Activated CD4-positive, CD25-positive, alpha-beta regulatory T cell treated with anti-CD3 and anti-CD28 coated beads, Interleukin-2, amount 50 U/mL, for 16 hours (primary cell): ENCODE measurements at places on chromosomes 11 and 22.

DNA sequence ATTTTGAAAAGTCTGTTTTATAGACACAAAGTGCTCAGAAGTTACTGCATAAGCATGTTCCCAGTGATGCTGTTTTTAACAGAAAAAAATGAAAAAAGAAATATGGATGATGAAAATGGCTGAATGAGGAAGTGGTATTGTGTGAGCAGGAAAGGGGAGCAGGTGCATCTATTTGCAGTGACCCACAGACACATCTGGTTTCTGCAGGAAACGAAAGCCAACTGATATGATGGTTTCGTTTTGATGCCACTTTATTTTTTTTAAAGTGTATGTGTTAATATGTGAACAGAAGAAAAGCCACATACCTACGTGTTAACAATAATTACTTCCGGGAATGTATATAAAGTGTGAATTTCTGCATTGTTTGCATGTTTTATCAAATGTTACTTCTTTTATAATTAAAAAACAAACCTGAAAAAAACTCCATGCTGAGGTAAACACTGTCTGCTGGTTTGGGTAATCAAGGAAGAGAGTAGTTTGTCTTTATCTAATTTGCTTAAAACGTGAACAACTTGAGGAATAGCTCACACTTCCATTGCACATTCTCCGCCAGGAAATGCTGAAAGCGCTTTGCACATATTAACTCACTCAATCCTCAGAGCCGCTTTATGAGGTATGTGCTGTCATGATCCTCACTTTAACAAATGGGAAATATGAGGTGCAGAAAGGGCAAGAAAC lies 1335.9 kb downstream of the TBC1D22A start:
- no peak for DNase-seq

GRCh38 chr11:33064033-33064825 lies 24.9 kb downstream of the TCP11L1 start:
- no peak for DNase-seq

DNA sequence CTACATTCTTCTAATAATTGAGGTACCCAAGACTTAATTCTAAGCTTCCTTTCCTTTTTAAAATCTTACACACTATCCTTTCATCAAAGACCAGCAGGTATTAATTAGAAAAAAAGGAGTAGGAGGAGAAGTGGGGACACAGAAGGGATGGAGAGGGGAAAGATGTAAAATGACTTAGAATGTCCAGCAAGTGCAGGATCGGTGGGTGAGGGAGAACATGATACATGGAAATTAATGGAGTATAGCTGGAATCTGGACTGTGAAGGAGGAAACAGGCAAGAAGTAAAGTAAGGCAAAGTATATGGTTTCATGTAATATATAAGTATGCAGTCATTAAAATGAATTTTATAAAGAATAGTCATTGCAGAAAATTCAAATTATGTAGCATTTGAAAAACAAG lies 63.7 kb upstream of the SC5D start:
- no peak for DNase-seq

- DNase-seq: peak; percentile 49
Observed at GRCh38 chr22:37051391-37052385, at the start of gene KCTD17. TSS of gene KCTD17 (plus strand) at chr22:37051742. CDS start at chr22:37051761, 19 bp downstream.

- DNase-seq: no peak
Observed at GRCh38 chr22:29313576-29314466, 1.7 kb downstream of the RASL10A start.

DNA sequence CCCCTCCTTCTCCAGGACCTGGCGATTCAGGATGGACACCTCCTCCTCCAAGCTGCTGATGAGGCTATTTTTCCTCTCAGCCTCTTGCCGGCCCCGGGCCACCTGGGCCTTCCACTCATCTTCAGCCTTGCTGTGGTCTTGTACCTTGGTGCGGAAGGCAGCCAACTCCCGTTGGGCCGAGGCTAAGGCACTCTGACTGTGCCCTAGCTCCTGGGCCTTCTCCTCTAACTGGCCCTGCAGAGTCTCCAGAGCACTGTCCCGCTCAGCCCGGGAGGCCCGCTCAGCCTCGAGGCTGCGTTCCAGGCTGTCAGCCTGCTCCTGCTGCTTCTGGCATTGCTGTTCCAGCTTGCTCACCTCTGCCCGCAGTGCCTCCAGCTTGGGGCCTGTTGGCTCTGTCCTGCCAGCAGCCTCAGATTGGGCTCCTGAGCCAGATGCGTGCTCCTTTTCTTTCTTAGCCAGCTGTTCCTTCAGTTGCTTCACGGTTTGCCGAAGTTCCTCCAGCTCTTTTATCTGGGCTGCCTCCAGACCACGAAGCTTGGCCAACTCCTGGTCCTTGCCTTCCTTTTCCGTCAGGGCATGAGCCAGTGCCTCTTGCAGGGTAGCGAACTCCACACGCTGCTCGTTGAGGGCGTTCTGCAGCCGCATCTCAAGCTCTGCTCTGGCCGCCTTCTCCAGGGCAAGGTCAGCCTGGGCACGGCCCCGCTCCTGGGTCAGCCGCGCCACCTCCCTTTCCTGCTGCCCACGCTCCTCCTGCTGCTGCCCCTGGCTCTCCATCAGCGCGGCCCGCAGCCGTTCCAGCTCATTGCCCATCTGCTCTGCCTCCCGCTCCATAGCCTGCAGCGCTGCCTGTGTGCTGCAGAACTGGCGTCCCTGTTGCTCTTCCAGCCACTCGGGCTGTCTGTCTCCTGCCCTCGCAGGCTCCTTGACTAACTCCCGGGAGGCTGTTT lies 15.3 kb downstream of the IL18BP start:
- DNase-seq: no peak

DNA sequence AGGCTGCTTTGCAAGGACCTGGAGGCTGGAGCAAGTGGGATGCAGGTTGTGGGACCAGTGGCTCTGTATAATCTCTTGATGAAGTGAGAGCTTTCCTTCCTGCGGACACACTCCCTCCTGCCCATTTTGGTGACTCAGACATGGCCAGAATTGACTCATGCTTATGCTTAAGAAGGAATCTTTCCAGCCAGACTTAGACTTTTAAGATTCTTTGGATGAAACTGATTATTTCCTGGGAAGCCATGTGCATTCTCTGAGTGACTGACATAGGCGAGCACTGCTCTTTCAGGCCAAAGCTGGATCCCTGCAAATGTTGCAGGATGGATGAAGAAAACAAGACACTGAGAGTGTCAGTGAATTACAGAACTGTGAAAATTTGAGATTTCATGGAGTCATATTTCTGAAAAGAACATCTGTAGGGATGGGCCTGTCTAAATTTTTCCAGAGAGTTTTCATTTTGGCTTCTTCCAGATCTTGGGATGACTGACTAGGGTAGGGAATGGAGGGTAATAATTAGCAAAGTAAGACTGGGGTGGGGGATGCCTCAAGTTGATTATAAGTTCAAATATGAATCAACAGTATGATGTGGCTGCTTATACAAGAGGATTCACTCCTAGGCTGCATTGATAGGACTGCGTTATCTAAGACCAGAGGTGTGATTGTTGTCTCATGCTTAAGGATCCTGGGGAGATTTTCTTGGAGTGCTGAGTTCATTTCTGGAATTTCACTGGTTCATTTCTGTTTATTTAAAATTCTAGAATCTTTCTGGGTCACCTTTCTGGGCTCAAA lies 195.8 kb downstream of the HIPK3 start:
- no peak for DNase-seq

- no peak for DNase-seq
Observed at GRCh38 chr22:22546490-22546889, 12.6 kb downstream of the PRAME start.

DNA sequence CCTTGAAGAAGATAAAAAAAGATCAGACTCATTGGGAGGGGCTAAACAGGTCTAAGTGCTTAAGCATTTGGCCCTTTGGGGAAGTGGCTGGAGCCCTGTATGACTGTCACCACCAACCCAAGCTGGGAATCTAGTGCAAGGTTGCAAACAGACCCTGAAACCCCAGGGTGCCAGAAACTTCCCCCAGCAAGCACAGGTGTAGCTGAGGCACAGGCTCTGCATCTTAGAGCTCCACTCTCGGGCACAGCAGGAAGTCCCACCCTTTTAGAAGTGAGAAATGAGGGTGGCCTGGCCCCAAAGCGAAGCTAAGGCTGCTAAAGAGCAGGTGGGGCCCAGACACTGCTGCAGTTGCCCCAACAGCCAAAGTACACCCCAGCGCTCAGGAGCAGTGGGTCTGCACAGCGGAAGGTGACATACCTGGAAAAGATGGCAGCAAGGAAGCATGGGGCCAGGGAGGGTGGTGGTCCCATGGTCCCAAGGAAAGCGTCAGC lies 5.8 kb upstream of the KDM2A start:
- DNase-seq: no peak

- no peak for DNase-seq
Observed at GRCh38 chr11:96229354-96229977, 113.5 kb downstream of the MAML2 start.

DNA sequence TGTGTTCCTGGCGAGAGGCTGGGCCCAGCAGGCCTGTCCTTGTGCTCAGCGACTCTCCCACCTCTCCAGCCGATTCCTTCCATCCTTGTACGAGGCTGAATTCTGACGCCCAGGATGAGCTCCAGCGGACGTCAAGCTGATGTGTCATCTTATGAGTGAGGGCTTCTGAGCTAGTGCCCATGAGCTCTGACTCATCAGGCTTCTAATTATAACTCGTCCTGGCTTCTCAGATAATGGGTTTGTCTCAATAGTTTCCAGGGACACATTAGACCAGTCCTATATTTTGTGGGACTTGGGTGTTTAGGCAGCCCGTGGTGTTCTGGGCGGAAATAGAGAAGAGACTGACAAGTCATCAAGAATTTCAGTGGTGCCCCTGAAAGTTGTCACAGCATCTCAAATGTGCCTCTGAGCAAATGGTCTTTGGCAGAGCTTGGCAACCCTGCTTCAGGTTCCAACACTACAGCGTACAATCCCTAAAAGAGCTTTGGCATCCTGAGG lies 108.2 kb upstream of the CD44 start:
- DNase-seq: no peak

DNA sequence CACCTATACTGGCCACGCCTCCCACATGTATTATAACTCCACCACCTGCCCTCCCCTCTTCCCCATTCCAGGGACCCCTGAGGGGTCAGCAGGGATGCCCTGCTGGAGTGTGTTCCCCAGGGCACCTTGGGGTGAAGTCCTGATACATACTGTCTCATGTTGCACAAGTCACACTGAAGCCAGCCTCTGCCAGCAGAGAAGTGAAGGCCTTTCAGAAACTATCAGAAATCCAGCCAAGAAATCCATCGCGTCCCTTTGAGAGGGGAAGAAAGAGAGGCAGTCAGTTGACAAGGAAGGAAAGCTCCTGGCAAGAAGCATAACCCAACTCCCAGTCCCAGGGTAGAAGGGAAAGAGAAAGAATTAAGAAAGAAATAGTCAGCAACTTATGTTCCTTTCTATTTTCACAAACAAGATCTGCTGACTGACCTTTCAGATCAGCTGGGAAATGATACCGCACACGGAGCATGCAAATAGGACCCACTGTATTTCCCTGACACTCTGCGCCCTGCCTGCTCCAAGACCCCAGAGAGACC lies 45.2 kb downstream of the SC5D start:
- no peak for DNase-seq

- peak; percentile 53 for DNase-seq
Observed at GRCh38 chr11:120511116-120511819, at the start of gene GRIK4. TSS of gene GRIK4 (plus strand) at chr11:120511748. CDS start at chr11:120660319, 148,571 bp downstream.

- no peak for DNase-seq
Observed at GRCh38 chr22:28183078-28183860, 264.2 kb upstream of the PITPNB start.

- no peak for DNase-seq
Observed at GRCh38 chr22:17774926-17775685, 837 bp upstream of the BID start.

DNA sequence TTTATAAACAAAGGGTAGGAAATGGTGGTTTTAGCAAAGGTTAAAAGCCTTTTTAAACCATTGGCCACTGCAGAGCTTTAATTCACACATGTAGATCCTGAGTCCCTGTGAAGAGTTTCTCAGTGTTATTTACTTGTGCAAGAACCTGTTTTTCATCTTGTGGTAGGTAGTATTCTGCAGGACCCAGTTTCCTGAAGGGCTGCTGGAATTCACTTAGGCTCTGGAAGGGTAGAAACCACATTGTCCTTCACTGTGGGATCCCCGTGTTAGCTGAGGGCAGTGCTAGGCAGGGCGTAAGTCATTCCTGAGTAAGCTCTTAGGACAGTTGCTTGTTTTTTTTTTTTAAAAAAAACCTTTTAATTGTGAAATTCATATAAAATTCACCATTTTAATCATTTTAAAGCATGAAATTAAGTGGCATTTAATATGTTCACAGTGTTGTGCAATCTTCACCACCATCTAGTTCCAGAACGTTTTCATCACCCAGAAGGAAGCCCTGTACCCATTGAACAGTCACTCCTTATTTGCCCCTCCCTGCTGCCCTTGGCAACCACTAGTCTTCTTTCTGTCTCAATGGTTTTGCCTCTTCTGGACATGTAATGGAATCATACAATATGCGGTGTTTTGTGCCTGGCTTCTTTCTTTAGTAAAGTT lies 77.7 kb downstream of the C22orf31 start:
- DNase-seq: no peak

DNA sequence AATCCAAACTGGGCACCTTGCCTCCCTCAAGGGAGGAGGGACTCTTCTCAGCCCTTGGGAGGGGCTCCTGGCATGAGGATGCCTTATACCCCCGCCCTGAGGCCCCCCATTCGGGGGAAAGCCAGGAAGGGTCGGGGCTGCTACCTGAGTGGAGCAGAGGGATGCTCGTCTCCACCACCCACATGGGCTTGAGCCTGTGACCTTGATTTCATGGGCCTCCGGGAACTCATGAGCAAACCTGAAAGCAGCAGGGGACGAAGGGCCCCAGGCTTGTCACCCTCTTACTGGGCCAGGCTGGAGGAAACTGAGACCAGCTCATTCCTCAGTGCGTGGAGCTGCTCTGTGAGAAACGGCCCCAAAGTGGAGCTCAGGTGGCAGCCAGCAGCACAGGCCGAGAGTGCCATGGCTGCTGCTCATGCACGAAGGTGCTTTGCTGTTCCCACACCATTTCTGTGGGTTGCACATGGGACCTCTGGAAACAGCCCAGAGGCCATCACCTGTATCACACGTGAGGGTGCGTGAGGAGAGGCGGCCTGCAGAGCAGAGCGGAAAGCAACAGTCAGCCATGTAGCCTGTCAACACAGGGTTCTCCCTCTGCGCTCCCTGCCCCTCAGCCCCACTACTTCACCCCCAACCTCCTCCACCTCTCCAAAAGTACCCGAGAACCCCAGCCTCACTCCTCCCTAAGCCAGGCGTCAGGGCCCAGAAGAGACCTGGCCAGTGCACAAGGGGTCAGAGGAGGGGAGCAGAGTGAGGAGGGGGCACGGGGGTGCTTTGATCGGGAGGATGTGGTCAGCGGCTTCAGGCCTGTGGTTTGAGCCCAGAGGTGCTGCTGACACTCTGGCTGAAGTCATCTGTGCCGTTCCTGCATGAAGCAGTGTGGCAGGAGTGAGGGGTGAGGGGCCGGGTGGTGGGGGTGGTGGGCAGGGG lies 14.1 kb upstream of the IL2RB start:
- no peak for DNase-seq
